ENCODE measurements at places on chromosomes 4 and X. TPM values are rescaled to one million over a fixed set of nuclear protein-coding genes. Genes with fewer than 3 reads are reported as not detected.

ART3 gene
- not detected for total RNA-seq

PYURF gene
- total RNA-seq = 54.6 TPM

ITGB1BP2 gene
- 7.3 TPM for total RNA-seq

PNMA6A gene
- 0.70 TPM for total RNA-seq

ZXDA gene
- 2.5 TPM for total RNA-seq

TMEM35A gene
- total RNA-seq = not detected

NAP1L5 gene
- 4.9 TPM for total RNA-seq

CCSER1 gene
- not detected for total RNA-seq

SERTM2 gene
- total RNA-seq = not detected

POF1B gene
- 0.07 TPM for total RNA-seq

GTPBP6 gene
- total RNA-seq = 66.3 TPM

MAPK10 gene
- not detected for total RNA-seq

SPIN2A gene
- total RNA-seq = 1.0 TPM

ZNF732 gene
- not detected for total RNA-seq

GLOD5 gene
- total RNA-seq = not detected

MTMR1 gene
- 34.5 TPM for total RNA-seq

PNMA5 gene
- not detected for total RNA-seq

IL2 gene
- total RNA-seq = 976 TPM

MCUB gene
- 43.6 TPM for total RNA-seq

GPRASP3 gene
- 1.7 TPM for total RNA-seq

NDST4 gene
- not detected for total RNA-seq

TBC1D25 gene
- 14.0 TPM for total RNA-seq

ETDA gene
- not detected for total RNA-seq

PAGE4 gene
- total RNA-seq = not detected

DOK7 gene
- not detected for total RNA-seq

POU3F4 gene
- total RNA-seq = not detected

SPARCL1 gene
- not detected for total RNA-seq

SGMS2 gene
- 0.80 TPM for total RNA-seq

KDR gene
- total RNA-seq = not detected

GYPB gene
- total RNA-seq = not detected

WDFY3 gene
- 0.75 TPM for total RNA-seq

MAMLD1 gene
- total RNA-seq = 14.2 TPM

TMSB15C gene
- total RNA-seq = 3.1 TPM

GRPR gene
- total RNA-seq = not detected

ADAM29 gene
- total RNA-seq = not detected

SOWAHD gene
- 0.45 TPM for total RNA-seq

CCDC120 gene
- 4.5 TPM for total RNA-seq

TCEANC gene
- 4.2 TPM for total RNA-seq

UGT2A3 gene
- not detected for total RNA-seq

MPP1 gene
- total RNA-seq = 22.4 TPM

TREX2 gene
- 1.1 TPM for total RNA-seq
